Aortic smooth muscle cell (primary cell): ENCODE measurements at places on chromosomes 7 and 10. TPM values are rescaled to one million over a fixed set of nuclear protein-coding genes. Genes with fewer than 3 reads are reported as not detected.

The CALML5 gene
- total RNA-seq: not detected in 2 replicates

The ANKRD61 gene
- total RNA-seq: 0.12 and 0.26 TPM in 2 replicates

The OR2A1 gene
- total RNA-seq: under 0.01 and 0.19 TPM in 2 replicates

The COPG2 gene
- 17.0 and 29.8 TPM in 2 replicates for total RNA-seq

The HABP2 gene
- not detected in 2 replicates for total RNA-seq

The EGFR gene
- total RNA-seq: 42.1 and 75.2 TPM in 2 replicates

The RET gene
- total RNA-seq: 0.13 TPM in 1 of 2 replicates, not detected in the other

The SSC4D gene
- total RNA-seq: 0.53 and 0.56 TPM in 2 replicates
